ENCODE measurements at places on chromosomes 7 and 10.

GRCh38 chr10:114674346-114674745 lies 16.3 kb upstream of the ABLIM1 start:
- DNase-seq = no peak

- DNase-seq = no peak
Measured at GRCh38 chr10:7293378-7293920, 117.4 kb downstream of the SFMBT2 start.

DNA sequence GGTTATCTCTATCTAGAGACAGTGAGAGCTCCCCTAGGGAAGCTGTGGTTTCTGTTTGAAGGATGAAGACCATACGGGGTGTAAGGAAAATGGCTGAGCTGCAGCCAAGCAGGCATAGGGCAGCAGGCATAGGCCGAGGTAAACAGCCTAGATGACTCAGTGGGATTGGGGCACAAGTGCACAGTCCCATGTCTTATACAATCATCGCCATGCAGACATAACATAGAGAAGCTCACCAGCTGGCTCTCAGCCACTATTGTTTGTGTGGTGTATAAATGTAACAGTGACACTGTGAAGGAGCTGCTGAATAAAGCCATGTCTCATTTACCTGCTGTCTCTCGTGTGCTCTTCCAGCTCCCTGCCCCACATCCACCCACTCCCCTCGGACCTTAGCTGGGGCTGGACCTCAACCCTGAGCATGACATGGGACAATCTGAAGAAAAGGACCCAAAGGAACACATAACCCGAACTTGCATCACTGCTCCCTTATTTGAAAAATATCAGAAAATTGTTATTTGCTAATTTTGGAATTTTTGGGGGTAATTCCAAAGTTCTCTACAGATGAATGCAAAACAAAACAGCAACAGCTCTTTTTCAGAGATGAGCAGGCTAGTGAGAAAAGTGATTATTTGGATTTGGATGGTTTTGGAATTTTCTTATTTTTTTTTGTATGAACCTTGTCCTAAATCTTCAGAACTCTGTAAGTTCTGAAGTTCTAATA lies 582.7 kb downstream of the REEP3 start:
- no peak for DNase-seq

GRCh38 chr7:150631084-150631826 lies 930 bp downstream of the GIMAP6 start:
- DNase-seq = no peak

DNA sequence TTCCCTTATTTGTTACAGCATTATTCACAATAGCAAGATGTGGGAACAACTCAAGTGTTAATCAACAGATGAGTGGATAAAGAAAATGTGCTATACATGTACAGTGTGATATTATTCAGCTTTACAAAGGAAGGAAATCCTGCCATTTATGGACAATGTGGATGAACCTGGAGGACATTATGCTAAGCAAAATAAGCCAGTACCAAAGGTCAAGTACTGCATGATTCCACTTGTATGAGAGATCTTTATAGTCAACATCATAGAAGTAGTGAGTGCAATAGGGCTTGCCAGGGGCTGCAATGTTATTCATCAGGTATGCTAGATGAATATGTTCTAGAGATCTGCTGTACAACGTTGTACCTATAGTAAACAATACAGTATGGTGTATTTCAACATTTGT lies 138.5 kb upstream of the AGR3 start:
- DNase-seq = no peak

GRCh38 chr7:94133460-94133859 lies 129.3 kb upstream of the BET1 start:
- DNase-seq = no peak
